Retina (tissue), 1 donor: ENCODE measurements at places on chromosomes 11 and 22.

DNA sequence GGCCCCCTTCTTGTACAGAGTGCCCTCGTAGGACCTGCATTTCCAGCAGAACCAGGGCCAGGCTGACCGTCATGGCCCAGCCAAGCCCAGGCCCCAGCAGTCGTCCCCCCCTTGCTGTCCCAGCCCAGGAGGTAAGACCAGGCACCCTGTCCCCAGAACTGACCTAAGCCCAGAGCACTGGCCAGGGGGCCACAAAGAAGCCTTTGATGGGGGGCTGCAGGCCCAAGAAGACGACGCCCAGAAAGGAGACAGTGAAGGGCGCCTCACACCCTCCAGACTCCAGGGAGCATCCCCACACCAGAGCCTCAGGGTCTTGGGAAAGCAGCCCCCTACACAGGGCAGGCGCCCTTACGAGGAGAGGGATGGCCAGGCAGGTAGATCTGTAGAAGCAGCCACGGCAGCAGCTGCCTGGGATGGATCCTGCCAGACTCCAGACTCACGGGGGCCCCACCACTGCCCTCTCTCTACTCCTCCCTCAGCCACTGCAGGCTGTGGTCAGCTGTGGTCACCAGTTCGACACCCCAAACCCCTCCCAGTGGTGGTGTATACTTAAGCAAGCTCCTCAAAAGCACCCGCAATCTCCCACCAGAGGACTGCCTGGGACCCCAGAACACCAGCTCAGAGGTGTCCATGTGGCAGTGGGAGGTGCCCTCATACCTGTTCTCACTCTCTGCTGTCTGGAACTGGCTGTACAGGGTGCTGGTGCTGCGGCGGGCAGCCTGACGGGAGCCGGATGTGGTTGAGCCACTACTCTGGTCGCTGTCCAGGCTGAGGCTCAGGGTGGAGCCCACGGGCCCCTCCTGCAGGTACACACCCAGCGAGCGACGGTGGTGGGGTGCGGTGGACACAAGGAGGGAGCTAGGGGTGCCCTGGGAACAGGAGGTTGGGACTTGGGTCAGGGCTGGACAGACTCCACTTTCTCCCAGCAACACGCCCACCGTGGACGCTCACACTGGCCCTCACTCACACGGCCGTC, 27.0 kb downstream of the SBF1 start:
- no peak for DNase-seq

GRCh38 chr22:41469218-41469851, 418 bp downstream of the ACO2 start:
- DNase-seq: no peak

DNA sequence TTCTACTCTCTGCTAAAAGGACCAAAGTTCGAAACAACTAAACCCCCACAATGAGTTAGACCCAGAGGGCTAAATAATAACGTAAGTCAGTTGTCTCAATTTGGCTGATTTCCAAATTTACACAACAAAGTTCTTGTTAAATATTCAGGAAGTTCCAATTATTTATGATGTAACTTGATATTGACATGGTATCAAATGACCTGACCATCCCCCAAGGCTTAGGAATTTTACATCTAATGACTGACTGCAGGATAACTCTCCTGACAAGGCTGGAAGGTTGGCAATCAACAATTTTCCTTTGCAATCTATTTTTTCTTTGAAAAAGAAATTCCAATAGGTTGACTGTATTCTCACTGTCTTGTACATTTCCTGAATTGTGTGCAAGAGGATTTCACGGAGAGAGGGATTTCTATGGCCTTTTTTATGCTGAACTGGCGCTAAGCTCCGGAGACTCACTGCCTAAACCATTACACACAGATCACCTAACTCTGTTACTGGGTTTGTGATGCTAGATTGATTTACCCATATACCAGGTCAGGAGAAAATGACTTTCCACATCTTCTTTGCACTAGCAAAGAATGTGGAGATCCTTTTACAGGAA, 9.6 kb upstream of the CDON start:
- DNase-seq: no peak

- DNase-seq: no peak
Observed at GRCh38 chr22:47435826-47436225, 673.4 kb downstream of the TBC1D22A start.
